ENCODE measurements at places on chromosomes 3 and 15.

GRCh38 chr15:74208901-74209559, 6.4 kb upstream of the STRA6 start:
- no peak for DNase-seq

GRCh38 chr3:50124052-50124799, 30.9 kb upstream of the SEMA3F start:
- no peak for DNase-seq

- DNase-seq, result no peak
Observed at GRCh38 chr15:72227192-72227586, 3.8 kb downstream of the PKM start.

- DNase-seq, result no peak
Observed at GRCh38 chr15:58622877-58623276, 126.6 kb downstream of the ADAM10 start.

DNA sequence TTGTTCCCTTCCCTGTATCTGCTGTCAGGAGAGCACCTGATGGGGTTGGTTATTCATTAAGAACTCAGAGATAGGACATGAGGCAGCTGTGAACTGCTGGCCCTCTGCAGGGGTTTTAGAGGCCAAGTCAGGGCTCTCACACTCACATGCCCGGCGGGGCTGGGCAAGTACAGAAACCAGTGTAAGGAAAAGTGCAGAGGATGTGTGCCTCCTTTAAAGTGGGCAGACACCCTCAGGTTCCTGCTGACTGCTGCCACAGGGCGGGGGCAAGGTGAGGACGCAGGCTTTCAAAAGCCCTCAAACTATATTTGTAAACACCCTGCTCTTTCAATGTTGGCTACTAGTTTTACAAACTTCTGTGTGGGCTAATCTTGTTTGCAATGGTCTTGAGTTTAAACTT, 22.4 kb downstream of the CXCR6 start:
- DNase-seq, result no peak

DNA sequence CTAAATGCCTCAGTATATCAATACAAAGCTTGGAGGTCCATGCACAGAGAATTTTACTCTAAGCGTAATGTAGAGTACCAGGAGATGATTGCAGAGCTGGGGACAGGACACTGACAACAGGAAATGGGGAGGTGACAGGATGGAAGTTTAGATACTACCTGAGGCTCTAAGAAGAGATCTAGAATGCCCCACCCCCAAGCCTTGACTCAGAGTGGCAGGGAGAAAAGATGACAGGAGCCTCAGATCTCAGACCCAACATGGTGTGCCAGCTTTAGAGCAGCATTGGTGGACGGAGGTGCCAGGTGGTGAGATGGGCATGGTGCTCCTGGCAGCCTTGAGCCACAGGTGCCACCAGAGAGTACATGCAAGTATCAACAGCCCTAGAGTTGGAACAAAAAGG, 62.5 kb downstream of the LYZL4 start:
- no peak for DNase-seq

- DNase-seq, result no peak
Observed at GRCh38 chr3:4814904-4815574, 164.2 kb upstream of the BHLHE40 start.

GRCh38 chr3:163560459-163560858, 1517.8 kb downstream of the SI start:
- no peak for DNase-seq

DNA sequence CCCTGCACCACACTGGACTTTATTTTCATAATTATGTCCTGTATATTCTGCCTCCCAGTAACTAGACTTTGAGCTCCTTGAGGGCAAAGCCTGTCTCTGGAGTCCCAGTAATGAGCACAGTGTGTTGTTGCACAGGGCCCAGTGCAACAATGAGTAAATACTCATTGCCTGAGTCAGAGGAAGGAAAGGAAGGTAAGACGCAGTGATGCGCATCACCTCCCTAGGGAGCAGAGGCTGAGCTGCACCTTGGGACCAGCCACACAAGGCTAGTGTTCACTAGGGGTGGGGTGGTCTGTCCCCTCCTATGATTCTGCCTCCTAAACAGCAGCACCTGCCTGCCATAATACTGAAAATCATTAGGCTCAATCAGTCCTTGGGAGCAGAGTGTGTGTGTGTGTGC, 86.6 kb upstream of the ADAMTSL3 start:
- DNase-seq, result no peak

- DNase-seq, result no peak
Observed at GRCh38 chr3:62987721-62988120, 112.5 kb upstream of the CADPS start.

GRCh38 chr3:39068556-39068955, 16.7 kb downstream of the WDR48 start:
- DNase-seq, result no peak

DNA sequence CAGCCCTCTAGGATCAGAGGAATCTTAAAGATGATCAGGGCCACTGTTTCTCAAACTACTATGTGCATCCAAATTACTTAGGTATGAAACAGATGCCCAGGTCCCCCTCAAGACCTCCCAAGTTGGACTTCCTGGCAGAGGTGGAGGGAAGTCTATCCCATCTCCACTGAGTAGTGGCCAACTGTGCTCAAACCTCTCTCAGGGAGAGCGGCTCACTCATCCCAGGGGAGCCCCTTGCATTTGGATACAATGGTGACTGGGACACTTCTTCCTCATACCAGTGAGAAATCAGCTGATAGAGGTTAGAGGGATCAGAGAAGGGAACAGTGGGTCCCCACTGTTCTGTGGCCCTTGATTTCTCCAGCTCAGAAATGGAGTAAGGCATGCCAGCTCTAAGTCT, 8.7 kb upstream of the WNT7A start:
- DNase-seq, result no peak

DNA sequence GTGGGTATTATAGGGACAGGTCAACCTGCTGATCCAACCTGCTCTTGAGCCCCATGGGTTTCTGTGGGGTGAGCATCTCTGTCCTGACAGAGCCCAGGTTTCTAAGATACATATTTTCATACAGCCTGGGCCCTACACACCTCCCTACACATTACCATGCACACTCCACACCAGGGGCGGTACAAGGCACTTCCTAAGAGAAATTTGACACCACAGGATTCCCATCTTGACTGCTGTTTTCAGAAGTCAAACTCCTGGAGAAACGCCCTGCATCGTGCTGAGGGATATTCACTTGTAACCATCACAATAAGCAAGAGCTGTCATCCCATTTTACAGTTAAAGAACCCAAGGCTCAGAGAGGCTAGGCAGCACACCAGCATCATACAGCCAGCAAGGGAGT, 50.1 kb downstream of the NUP210 start:
- no peak for DNase-seq

GRCh38 chr15:99068186-99068585, 36.7 kb upstream of the SYNM start:
- DNase-seq, result no peak

DNA sequence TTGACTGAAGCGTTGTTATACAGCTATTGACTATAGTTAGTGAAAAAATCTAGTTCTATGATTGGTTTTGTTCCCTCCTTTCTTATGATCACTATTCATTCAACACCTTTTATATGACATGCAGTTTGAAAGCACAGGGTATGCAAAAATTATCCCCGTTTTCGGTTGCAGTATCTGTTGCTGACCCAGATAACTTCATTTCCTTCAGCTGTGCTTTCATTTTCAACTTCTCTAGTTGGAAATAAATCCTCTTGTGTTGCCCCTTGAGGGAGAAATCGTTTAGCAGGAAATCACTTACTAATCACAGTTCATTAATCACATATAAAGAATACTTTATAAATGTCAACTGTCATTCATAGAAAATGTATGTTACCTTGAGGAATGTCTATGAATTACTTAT, 55.1 kb downstream of the MBNL1 start:
- no peak for DNase-seq

- DNase-seq, result no peak
Observed at GRCh38 chr3:190825386-190826016, 37.0 kb downstream of the GMNC start.

DNA sequence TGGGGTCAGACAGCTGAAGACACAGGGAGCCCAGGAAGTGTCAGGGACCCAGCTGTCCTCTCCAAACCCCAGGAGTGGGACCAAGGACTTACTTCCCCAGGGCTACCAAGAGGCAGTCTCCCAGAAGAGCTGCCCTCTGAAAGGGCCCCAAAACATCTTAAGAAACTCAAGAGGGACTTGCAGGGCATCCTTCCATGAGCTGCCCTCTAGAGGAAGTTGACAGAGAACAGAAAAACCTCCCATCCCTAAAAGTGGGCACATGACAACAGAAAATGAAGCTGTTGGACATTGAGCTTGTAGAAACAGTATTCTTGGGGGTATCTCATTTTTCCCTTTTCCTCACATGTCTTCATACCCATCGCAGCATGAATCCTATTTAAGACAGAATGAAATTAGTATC, 58.9 kb downstream of the MECOM start:
- DNase-seq, result no peak

- DNase-seq, result no peak
Observed at GRCh38 chr3:81868597-81868996, 107.2 kb upstream of the GBE1 start.

DNA sequence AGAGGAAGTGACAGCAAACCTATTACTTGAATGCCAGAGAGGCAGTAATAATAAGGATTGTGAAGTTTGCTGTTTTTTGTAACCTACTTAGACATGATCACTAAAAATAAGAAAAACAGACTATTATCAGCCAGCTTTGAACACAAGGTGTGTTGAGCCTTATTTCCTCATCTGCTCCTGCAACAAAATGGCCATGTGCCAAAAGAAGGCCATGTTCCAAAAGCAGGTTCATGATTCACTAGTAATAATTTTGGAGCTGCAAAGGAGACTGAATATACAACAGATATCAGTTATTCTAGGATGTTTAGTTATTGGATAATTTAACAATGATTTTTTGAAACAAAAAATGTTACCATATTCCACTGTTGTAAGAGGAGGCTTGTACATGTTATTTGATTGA, 578.7 kb downstream of the SQOR start:
- DNase-seq, result no peak

DNA sequence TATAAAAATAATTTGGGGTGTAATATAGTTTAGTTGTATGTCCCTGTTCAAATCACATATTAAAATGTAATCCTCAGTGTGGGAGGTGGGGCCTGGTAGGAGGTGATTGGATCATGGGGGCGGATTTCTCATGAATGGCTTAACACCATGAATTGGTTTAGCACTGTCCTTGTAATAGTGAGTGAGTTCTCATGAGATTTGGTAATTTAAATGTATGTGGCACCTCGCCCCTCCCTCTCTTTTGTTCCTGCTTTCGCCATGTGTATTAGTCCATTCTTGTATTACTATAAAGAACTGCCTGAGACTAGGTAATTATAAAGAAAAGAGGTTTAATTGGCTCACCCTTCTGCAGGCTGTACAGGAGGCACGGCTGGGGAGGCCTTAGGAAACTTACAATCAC, 83.9 kb downstream of the ANXA2 start:
- no peak for DNase-seq

Data from KBM-7 (cell line).